ENCODE measurements at places on chromosomes 5 and 9.

- no peak for DNase-seq
Measured at GRCh38 chr9:129027685-129028191, 393 bp downstream of the SH3GLB2 start.

DNA sequence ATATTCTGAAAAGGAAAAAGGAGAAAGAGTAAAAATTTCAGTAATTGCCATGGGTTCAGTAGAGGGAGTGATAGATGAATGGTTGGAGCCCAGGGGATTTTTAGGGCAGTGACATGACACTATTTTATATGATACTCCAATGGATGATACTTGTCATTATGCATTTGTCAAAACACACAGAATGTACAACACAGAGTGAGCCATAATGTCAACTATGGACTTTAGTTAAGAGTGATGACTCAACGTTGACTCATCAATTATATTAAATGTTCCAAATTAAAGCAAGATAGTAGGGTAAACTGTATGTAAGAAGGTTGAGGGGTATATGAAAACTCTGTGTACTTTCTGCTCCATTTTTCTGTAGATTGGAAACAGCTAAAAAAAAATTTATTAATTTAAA is 586.4 kb downstream of the TAF11L14 start:
- DNase-seq = no peak

DNA sequence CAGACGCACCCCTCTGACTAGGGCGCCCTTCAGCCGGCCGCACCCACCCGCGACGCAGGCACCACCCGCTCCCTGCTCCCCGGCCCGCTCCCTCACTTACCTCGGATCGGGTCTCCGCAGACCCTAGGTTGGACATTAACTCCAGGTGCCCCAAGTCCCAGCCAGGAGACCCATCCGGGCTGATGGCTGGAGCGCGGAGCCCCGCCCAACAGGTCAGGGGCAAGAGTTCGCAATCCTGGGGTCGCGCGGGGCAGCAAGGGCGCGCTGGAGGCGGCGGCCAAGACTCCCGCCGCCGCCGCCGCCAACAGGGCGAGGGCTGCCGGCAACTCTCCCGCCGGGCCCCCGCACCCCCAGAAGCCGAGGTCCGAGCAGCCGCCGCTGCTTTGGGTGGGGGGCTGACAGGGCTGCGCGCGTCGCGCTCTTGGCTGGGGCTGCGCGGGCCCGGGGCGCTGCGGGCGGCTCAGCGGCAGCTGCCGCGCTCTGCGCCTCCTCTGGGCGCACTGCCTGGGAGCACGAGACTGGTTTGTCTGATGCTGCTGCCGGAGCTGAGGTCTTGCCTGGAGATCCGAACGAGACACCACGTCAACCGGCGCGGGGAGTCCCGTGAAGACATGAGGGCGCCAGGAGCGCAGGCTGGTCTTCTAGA is at the start of gene GDNF:
Gene GDNF, minus strand, starts transcription at position 635 of the 646 bp plus-strand sequence. CDS start 5,245 bp downstream, outside the sequence.
- peak; percentile 35 for DNase-seq

- no peak for DNase-seq
Measured at GRCh38 chr9:136081826-136082495, 13.1 kb downstream of the NACC2 start.

DNA sequence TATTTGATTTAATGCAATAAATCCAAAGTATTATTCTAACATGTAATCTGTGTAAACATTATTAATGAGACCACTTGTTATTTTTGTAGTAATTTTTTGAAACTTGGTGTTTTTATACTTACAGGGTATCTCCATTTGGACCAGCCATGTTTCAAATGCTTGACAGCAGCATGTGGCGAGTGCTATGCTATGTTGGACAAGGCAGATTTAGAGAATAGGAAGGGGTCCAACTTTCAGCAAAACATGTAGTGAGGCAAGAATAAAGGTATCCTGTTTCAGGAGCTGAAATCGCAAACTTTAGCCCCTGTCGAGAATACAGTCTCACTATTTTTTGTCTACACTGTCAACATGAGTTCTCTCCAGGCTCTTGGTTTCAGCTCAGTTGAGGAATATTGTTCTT is 33.7 kb downstream of the SNX24 start:
- DNase-seq = no peak
